ENCODE measurements at places on chromosomes 4 and X.

DNA sequence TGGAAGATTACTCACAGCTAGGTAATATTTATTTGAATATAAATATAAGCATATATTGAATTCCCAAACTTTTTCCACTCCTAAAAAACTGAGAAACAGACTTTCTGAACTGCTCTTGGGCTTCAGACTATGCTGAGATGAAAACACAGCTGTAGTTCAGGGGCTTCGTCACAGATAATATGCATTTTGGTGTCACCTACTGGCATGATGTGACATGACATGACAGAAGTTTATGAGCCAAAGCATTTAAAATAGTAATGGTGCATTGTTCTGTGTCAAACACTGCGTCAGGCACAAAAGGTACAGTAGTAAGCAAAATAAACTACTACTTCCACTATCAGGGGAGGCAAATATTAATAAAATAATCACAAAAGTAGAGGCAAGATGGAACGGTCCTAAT lies 171.3 kb downstream of the BTC start:
- DNase-seq, result no peak

DNA sequence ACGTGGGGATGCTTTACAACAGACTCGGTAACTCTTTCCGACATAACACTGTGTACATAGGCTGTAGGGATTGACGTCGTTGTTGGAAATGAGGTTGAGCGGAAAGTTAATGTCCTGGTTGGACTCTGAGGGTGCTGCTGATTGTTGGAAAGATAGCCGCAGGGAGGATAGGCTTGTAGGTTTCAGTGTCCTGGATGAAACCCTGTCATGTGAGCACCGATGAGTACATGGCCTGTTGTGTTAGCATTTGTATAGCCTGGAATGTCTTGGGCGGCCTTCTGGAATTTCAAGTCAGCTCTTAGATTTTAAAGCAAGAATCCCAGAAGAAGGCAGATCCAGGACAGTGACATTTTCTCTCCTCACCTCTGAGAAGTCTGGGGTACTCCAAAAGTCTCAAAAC lies 63.3 kb downstream of the TBC1D14 start:
- no peak for DNase-seq

GRCh38 chr4:1626151-1626550 lies 58.0 kb downstream of the FAM53A start:
- no peak for DNase-seq

DNA sequence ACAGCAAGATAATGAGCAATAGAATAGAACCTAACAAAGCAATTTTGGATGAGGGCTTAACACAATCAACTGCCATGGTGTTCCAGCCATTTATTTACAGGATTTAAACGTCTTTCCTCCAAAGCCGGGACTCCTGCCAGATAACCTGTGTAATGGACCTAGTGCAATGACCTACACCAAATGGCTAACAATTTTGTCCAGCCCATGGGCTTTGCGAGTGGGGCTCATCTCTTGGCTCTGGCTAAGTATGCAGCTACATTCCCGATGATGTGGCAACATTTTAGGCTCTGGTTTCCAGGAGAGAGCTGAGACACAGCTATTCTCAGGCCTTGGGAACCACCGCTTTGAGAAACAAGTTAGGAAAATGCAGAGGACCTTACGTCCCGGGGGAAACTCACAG lies 822.3 kb upstream of the FTHL17 start:
- DNase-seq, result no peak

- no peak for DNase-seq
Measured at GRCh38 chrX:39519030-39519488, 578.7 kb downstream of the BCOR start.

DNA sequence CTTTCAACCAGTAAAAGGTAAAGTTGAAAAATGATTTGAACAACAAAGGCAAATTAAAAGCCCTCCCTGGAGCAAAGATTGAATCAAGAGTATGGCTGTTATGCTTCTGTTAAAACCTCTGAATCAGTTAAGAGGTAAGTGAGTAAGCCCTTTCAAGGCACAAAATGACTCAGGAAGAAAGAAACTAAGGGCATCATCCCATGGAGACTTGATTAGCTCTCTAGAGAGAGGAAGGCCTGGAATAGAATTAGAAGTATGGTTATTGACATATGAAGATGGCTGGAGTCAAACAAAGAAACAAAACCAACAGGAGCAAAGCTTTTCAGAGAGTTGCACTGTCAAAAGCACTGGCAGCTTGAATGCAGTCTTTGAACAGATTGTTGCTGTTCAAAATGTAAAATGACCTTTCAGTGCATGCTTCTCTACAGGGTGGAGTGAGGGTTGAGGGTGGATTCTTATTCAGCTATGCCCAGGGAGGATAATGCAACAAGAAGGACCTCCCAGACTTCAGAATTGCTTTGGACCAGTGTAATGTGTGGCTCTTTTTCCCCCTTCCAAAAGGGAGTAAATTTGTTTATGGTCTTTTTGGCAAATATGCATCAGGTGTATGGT lies 365.5 kb downstream of the GBA3 start:
- DNase-seq, result no peak

DNA sequence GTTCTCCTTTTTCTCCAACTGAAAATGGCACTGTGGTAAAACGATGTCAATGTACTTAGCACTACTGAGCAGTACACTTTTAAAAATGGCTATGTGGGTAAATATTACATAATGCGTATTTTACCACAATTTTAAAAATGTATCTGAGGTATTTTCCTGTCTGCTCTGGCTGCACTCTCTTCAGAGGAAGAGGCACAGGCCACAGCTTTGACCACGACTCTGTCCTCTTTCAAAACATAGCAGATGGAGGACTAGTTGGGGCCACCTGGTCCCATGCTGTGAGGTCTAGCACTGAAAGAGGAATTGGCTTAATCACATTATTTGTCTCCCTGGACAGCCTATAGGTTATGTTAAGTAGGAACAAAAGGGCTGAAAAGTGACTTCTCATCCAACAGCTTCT lies 5.2 kb downstream of the KCNE5 start:
- no peak for DNase-seq

DNA sequence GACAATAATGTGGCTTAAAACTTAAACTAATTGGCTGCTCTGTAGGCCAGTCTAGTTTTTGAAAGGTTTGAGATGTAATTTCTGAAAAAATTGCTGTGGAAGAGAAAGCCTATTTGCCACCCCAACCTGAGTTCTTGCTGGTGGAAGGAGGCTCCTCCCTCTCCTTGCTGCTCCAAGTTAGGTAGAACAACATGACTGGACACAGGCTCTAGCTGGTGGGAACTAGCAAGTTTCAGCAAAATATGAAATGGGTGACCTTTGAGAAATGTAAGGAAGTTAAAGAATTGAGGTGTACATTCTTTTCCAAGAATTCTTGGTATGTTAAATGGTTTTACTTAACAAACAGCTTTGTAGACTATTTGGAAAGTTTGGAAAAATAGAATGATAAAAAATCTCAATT lies 8.0 kb downstream of the RPL34 start:
- DNase-seq, result no peak
